ENCODE measurements at places on chromosomes 1 and 21.
A peak's percentile ranks its signal among the peaks of the same experiment; 100 is the strongest.

- DNase-seq: no peak
Observed at GRCh38 chr1:167412920-167413319, 105.4 kb downstream of the CD247 start.

DNA sequence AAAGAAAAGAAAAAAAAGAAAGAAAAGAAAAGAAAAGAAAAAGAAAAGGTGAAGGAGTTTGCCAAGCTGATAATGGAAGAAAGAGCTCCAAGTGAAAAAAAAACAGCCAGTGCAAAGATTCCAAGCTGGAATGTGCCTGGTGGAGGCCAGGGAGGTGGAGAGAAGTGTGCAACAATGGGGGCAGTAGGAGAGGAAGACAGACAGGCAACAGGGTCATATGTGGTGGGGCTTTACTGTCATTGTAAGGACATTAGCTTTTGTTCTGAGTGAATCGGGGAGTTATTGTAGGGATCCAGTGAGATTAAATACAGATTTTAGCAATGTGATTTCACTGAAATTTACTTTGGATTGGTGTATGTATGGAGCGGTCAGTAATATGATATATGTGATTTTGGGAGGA, 14.0 kb upstream of the MYSM1 start:
- DNase-seq: no peak

GRCh38 chr1:23838401-23838866, 13.2 kb upstream of the HMGCL start:
- peak; percentile 65 for DNase-seq

DNA sequence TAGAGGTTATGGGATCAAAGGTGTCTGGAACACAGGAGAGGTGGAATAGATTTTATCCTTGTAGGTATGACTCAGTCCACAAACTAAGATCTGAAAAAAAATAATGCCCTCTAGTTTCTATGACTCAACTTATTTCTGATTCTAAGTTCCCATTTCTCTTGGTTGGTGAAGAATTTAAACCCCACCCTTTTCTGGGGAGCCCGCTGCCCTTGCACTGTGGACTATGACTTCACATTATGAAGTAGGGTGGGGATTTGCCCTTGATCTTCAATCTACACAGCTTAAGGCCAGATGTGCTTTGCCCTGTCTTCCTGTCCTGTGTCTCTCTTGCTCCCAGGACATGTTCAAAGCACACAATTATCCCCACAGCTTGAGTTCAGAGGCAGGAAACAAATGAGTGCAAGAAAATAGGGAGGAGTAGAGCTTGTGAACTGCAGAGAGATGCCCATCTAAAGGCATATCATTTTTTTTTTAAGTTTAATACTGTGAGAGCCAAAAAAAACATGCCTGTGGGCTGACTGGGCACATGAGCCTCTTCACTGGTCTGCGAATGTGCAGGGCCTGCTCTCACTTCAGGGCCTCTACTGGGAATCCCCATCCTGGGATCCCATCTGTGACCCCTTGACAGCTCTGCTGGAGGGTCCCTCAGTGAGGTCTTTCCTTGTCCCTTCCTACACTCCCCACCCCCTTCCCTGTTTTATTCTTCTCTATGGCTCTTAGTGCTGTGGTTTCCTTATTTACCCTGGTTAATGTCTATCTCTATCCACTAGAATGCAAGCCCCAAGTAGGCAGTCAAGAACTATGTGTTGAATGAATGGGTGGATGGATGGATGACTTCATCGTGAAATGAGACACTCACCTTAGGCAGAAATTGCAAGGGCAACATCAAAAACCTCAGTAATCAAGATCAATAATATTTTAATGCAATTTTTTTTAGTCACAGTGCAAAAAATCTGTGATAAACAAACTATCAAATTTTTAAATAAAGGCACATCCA, 61.5 kb downstream of the CD58 start:
- DNase-seq: peak; percentile 78

DNA sequence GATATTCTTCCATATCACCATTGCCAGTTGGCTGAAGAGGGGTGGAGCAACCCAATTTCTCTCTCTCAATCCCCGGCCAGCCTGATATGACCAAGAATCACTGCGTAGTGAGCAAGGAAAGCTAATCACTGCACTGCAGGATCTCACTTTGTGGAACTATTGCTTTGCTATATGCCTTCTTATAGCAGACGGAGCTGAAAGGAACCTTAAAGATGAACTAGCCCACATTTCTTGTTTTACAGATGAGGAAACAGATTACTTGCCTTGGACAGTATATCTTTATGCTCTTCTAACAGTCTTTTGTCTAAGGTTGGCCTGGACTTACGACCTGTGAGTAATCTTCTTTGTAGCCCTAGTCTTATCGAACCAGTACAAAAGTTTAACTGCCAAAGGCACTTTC, 7.6 kb downstream of the APOBEC4 start:
- no peak for DNase-seq

DNA sequence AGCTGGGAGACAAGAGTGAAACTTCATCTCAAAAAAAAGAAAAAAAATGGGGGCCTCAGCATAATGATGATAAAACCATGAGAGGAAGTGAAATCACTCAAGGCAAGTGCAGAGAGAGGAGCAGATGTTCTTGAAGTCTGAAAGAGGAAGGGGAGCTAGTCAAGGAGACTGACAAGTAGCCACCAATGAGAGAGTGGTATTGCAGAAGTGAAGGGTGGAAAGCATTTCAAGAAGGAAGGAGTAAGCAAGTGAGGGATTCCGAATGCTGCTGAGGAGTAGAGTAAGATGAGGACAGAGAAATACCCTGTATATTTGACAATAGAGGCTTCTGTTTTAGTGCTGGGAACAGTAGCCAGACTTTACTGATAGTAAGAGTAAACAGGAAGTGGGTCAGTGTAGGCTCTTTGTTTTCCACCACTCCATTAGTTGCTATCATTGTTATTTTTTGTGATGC, 2.9 kb downstream of the TATDN3 start:
- no peak for DNase-seq

DNA sequence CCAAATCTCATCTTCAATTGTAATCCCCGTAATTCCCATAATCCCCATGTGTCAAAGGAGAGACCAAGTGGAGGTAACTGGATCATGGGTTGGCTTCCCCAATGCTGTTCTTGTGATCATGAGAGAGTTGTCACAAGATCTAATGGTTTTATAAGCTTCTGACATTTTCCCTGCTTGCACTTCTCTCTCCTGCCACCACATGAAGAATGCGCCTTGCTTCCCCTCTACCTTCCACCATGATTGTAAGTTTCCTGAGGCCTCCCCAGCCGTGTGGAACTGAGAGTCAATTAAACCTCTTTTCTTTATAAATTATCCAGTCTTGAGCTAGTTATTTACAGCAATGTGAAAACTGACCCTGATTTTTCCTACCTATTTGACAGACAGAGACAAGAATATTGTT, 162.5 kb upstream of the SYT6 start:
- no peak for DNase-seq

- no peak for DNase-seq
Observed at GRCh38 chr1:21857142-21857839, 45.2 kb downstream of the LDLRAD2 start.

- peak; percentile 27 for DNase-seq
Observed at GRCh38 chr1:197692965-197693364, 82.3 kb downstream of the DENND1B start.

DNA sequence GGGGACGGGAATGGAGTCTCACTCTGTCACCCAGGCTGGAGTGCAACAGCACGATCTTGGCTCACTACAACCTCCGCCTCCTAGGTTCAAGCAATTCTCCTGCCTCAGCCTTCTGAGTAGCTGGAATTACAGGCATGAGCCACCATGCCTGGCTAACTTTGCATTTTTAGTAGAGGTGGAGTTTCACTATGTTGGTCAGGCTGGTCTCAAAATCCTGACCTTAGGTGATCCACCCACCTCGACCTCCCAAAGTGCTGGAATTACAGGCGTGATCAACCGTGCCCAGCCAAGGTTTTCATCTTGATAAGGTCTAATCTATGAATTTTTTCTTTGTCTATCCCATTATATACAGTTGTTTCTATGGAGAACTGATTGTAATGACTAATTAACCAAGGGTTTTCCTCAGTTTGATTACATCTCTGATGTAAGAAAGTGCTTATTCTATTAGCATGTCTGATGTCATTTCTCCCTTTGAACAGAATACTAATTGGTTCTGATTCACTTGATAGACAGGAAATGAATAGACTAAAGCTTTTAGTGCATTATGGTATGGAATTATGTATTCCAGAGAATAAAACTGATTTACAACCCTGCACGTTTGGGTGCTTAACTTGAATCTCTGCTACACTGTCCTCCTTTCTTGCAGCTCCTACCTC, 11.9 kb downstream of the PACC1 start:
- DNase-seq: no peak
